ENCODE measurements at places on chromosomes 13 and 19.

GRCh38 chr13:91764527-91764926 lies 366.1 kb downstream of the GPC5 start:
- DNase-seq = no peak

GRCh38 chr19:7078008-7078407 lies 8.5 kb downstream of the ZNF557 start:
- no peak for DNase-seq

- DNase-seq = no peak
These were observed 118.1 kb upstream of the SOX1 start for GRCh38 chr13:111948811-111949210.

DNA sequence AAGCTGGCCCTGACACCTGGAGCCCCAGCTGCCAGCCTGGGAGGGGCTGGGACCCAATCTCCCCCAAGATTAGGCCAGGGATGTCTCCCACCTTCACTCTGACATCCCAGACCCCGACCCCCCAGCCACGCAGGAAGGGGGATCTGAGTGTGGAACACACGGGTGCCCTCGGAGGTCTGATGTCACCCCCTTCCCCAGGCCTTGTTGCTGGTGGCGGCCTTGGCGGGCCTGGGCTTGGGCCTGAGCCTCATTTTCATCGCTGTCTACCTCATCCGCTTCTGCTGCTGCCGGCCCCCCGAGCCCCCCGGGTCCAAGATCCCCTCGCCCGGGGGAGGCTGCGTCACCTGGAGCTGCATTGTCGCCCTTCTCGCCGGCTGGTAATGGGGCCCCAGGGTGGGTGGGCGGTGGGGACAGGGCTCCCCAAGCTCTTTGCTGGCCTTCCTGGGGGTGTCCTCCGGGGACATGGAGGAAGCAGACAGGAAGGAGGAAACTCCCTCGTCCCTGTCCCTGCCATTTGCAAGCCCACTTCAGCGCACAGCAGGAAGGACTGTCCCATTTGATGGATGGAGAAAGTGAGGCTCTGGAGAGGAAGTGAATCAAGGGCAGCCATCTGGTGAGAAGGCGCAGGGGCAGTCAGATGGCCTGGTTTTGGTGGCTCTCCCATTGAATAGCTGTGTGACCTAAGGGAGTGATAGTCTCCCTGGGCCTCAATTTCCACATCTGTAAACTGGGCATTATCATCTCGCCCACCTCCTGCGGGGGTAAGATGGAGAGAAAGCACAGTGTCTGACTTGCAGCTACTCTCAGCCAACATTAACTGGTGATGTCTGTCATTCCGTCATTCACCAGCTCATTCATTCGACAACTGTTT lies 3.9 kb downstream of the TTYH1 start:
- DNase-seq = no peak

DNA sequence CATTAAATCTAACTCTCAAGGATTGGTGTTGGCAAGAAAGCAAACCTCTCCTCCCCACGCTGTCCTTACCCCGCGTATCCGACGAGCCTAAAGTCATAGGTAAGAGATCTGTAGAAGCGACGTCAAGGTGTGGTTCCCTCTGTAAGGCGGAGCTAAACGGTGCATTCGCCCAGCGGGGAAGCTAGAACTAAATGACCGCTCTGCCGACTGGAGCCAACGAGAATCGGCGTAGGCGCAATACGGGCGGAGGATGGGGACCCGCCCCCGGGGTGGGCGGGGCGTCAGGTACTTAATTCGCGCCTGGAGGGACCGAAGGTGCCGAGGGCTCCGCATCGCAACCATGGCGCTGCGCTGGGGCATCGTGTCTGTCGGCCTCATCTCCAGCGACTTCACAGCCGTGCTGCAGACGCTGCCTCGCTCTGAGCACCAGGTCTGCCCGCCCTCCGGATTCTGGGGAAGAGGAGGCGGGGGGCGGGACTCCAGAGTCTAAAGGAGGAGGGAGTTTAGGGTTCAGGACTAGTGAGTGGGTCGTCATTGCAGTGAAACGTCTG lies at the start of gene DHDH:
DHDH (plus strand) TSS at position 318 of the 551 bp plus-strand sequence; CDS start at position 341, 23 bp downstream.
- DNase-seq = no peak

DNA sequence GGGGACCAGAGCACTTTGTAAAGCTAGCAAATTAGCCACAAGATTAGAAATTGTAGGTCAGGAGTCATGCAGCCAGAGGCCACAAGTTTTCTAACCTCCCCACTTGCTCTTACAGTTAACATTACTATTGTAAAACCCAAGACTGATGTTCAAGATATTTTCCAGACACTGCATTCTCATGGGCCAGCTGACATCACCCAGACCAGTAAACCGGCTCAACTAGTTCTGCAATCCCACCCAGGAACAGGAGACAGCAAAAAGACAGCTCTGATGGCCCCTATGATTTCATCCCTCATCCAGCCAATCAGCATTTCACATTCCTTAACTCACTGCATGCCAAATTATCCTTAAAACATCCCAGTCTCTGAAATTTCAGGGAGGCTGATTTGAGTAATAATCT lies 178.5 kb downstream of the PRR20E start:
- DNase-seq = no peak

- no peak for DNase-seq
These were observed 172.7 kb downstream of the SPRY2 start for GRCh38 chr13:80168089-80168850.

- DNase-seq = no peak
These were observed 7.9 kb downstream of the AXL start for GRCh38 chr19:41226874-41227390.

DNA sequence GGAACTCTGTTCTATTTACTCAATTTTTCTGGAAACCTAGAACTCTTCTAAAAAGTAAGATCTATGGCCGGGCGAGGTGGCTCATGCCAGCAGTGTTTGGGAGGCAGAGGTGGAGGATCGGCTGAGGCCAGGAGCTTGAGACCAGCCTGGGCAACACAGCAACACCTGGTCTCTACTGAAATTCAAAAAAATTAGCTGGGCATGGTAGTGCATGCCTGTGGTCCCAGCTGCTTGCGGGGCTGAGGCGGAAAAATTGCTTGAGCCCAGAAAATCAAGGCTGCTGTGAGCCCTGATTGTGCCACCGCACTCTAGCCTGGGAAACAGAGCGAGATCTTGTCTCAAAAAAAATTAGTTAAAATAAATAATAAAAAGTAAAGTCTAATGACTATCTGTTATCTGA lies 28.6 kb downstream of the F2RL3 start:
- DNase-seq = no peak

GRCh38 chr19:47658431-47659348 lies 49.8 kb downstream of the BICRA start:
- no peak for DNase-seq

GRCh38 chr19:24072720-24073119 lies 14.3 kb upstream of the ZNF254 start:
- no peak for DNase-seq

- no peak for DNase-seq
These were observed 122.6 kb upstream of the SLC10A2 start for GRCh38 chr13:103188713-103189326.

GRCh38 chr19:6092329-6093286 lies 17.7 kb downstream of the RFX2 start:
- peak; percentile 61 for DNase-seq

DNA sequence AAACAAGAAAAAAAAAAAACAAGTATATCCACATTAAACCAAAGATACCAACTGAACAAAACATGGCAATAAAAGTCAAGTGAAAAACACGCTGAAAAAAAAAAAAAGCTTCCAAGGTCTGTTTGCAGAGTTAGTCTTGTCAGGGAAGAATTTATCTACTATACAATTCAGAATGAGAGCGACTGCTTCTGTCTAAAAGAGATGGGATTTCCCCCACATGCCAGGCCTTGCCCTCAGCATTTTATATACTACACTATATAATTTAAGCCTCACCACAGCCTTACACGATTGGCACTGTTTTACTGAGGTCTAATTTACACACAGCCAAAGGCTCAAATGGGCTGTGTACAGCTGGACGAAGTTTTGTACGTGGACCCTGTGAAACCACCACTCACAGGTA lies 67.3 kb downstream of the FOXO1 start:
- no peak for DNase-seq

DNA sequence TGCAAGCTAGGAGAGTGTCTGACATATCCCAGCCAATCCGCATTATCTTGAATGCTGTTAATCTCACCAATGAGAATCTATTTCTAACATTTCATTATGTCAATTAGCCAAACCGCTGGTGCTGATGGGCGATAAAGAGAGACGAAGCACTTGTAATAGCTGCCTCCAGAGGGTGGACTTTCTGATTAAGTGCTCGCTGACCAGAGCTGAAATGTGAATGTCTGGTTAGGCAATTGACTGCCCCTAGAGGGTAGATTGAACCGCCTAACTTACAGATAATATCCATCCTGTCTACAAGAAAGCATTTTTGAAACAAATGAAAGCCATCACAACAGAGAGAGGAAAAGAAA lies 552 bp upstream of the GRWD1 start:
- no peak for DNase-seq

- no peak for DNase-seq
These were observed 1.5 kb downstream of the MAP4K1 start for GRCh38 chr19:38616265-38616664.

DNA sequence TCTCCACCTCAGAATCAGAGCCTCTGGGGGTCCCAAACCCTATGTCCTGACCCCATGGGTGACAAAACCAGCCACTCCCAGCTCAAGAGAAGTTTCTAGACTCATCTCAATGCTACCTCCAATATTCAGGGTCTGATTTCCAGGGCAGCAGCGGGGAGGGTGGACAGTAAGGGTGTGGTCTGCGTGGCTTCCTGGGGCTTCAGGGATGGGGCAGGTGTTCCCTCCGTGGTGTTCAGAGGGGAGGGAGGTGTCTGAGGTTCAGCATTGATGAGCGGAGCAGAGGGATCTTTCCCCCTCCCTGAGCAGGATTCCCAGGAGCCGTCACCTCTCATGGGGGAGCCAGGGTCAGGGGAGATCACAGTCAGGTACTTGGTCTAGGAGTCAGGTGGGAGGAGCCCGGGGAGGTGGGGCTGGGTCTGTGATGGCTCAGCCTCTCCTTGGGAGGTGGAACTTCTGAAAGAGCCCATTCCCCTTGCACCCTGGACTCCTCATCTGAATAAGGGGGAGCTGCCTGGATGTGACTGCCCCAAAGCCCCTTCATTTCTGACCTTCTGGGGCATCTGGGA lies 2.9 kb downstream of the LILRA2 start:
- no peak for DNase-seq

DNA sequence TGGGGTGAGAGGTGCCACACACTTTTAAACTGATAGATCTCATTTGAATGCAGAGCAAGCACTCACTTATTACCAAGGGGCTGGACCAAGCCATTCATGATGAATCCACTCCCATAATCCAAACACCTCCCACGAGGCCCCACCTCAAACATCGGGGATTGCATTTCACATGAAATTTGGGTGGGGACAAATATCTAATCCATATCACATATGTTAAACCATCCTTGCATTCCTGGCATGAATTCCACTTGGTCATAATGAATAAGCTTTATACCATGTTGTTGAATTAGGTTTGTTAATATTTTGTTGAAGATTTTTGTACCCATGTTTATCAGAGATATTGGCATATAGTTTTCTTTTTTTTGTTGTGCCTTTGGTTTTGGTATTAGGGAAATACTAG lies 1198.7 kb upstream of the ATXN8OS start:
- no peak for DNase-seq

- DNase-seq = no peak
These were observed 31.4 kb upstream of the ZNF492 start for GRCh38 chr19:22602631-22603272.

GRCh38 chr13:93307651-93308050 lies 81.0 kb downstream of the GPC6 start:
- no peak for DNase-seq

- DNase-seq = no peak
These were observed 59.9 kb upstream of the SLAIN1 start for GRCh38 chr13:77637588-77637987.

- no peak for DNase-seq
These were observed 10.7 kb upstream of the EVI5L start for GRCh38 chr19:7819337-7819736.

- no peak for DNase-seq
These were observed 26.6 kb downstream of the MCF2L start for GRCh38 chr13:112995395-112996191.

- no peak for DNase-seq
These were observed 11.7 kb upstream of the ZNF14 start for GRCh38 chr19:19744641-19745040.

DNA sequence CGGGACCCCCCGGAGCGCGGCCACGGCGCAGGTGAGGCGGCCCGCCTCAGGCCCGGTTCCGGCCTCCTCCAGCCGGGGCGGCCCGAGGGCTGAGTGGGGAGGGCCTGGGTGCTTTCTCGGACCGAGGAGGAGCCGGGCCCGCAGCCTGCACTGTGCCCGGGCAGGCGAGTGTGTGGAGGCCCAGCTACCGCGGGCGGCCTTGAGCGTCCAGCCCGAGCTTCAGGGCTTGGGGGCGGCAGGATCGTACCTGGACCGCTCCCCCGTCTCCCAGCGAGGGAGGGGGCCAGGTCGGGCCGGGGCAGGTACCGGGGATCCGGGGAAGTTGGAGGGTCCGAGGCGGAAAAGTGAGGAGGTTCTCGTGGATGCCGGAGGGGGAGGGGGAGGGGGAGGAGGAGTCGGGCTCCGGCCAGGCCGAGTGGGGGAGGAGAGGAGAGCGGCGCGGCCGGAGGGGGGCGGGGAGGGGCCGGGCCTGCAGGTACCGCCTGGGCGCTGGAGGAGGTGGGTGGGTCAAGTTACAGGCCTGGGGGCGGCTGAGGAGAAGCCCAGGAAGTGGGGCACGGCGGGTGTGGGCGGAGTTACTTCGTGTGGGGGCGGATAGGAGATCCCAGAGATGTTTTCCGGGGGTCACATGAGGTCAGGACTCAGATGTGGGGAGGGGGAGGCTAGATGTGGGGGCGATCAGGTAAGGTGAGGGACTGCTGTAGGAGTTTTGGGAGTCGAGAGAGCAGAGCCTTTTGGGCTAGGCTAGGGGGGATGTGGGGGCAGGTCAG lies 545 bp downstream of the NACC1 start:
- DNase-seq = no peak
